ENCODE measurements at places on chromosomes 7 and 10.
A peak's percentile ranks its signal among the peaks of the same experiment; 100 is the strongest.

GRCh38 chr10:61950449-61951143, 49.1 kb downstream of the ARID5B start:
- DNase-seq: no peak

DNA sequence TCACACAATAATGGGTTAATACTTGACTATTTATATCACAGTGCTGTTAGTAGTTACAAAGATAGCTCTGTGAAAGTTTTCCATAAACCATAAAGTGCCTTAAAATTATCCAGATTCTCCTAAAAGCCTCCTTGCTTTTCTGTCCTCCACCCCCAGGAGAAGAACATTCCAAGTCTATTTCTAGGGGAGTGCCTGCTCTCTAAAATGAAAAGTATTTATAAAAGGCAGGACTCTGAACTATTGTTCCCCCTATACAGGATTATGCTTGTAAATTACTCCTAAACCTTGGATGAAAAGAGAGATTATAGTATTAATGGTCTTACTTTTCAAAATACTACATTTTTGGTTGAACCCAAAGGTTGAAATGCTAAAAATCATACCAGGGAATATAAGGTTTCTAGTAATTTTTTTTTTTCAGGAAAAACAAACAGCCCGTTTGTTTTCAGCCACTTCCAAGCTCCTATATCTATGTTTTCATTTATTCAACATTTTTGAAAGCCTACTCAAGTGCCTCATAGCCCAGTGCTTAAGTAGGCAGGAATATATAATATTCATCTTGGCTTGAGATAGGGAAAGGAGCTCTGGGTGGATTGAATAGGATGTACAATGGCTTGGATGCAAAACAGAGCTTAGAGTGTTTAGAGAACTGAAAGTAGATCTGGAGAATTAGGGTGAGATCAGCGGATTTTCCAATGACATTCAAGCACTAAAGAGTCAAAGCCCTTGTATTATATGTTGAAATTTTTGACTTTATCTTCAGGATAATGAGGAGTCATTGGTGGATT, 320.7 kb downstream of the GPR37 start:
- DNase-seq: no peak

- no peak for DNase-seq
Observed at GRCh38 chr7:46213154-46213537, 292.1 kb upstream of the IGFBP3 start.

DNA sequence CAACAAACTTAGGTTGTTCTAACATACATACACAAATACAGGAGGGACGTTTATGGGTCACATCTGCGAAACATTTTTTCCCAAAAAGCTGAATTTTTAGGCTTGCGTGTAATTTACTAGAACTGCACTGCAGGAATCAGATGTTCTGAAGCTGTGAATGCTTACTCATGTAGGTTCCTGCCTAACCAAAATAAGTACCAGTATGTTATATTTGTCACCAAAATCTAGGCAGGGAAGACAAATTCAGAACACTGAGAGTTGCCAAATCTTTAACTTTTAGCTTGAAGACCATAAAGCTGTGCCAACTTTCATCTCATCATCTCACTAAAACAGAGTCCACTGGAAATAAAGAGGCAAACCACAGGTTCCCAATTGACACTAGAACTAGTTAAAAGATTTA, 5.7 kb downstream of the UBE2H start:
- DNase-seq: no peak

- DNase-seq: no peak
Observed at GRCh38 chr7:98394377-98394836, 6.5 kb downstream of the BAIAP2L1 start.

- DNase-seq: no peak
Observed at GRCh38 chr10:103849880-103850571, 5.3 kb downstream of the SH3PXD2A start.

DNA sequence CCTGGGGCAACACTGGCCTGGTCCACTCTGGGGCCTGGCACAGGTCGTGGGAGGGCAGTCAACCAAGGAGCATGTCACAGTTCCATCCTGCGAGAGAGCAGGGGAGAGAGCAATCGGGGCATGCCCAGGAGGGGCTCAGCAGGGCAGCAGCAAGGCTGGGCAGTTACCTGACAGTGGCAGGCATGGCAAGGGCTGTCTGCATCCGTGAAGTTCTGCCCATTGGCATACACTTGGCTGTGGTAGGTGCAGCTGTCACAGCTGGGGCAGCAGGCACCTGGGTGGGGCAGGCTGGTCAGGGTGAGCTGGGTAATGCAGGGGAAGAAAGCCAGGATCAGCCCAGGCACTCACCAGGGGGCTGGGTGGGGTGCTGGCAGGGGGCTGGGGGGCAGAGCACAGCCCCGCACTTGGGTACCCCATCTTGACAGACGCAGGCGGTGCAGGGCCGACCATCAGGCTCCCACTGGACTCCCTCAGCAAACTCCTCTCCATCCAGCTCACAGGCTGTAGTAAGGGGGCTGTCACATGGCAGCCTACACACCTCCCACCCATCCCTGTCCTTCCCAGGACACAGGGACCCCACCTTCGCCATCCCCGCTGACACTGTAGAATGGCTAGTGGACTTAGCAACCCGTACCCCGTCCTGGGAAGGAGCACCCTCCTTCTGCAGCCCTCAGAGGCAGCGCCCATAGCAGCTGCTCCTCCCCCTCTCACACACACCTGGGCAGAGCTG, 17.8 kb downstream of the KCP start:
- DNase-seq: no peak

DNA sequence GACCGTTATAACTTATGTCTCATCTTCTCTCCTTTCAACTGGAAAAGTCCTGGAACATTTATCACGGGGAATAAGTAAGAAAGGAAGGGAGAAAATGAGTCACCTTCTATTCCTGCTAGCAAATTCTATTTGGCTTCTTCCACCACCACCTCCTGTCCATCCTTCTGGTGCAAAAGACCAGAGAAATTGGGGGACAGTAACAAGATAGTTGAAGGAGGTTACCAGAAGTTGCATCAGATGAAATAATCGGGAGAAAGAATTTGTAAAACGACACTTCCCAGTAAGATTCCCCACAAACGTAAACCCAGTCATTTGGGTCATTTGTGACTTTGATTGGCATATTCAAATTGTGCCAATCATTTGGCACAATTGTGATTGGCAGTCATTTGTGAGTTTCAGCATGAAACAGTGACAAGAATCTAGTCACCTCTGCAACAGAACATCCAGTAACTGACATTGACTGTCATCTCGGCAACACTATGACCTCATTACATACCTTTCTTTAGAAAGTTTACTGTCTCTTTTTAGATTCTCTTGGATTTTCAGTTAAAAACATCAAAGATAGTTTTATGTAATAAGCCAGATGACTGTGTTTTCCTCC, 51.3 kb upstream of the PIK3CG start:
- no peak for DNase-seq

- DNase-seq: no peak
Observed at GRCh38 chr7:30796105-30796869, 25.1 kb downstream of the MINDY4 start.

DNA sequence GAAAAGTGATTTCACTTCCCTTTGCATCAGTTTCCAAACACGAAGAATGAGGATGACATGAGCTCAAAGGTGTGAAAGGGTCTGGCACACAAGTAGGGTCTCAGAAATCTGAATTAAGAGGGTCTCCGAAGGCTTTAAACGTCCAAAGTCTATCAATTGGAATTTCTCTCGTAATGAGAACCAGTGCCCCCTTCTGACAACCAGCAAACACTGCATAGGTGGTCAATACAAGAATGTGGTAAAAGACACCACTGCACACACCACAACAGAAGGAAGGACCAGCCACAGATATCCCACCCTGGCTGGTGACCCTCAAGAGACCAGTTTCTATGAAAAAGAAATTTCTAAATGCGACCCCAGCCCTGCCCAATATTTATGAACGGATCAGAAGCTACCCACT, 78.1 kb downstream of the CALN1 start:
- DNase-seq: no peak

DNA sequence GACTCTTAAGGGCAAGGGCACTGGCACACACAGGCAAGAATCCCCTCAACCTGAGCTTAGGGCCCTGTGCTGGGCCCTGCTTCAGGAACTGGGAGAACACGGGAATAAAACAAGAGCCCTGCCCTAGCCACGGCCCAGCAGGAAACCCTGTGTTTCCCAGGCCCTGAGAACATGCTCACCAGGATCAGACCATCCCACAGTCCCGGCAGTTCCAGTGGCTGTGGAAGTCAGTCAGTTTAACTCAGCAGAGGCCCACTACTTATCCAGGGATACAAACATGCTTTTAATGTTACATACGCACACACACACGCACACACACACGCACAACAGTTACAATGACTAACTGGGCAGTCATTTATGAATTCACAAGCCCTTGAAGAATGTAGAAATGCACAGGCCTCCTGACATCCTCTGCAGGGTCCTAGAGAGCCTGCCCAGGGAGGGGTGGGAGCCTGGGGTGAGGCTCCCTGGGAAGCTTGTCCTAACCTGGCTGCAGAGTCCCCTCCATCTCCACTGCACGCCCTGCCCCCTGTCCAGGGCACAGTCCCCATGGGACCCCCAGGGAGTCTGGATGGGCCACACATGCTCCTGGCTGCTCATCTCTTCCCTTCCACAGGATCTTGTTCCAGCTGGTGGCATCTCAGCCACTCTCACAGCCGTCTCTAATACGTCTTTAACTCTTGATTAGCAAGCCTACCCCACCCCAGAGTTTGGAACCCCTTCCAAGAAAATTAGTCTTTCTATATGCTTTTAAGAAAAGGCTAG, 97.6 kb downstream of the TCERG1L start:
- DNase-seq: no peak

GRCh38 chr10:132728741-132729140, 57.2 kb downstream of the NKX6-2 start:
- no peak for DNase-seq

GRCh38 chr7:100817097-100817496, 10.2 kb downstream of the EPHB4 start:
- no peak for DNase-seq

GRCh38 chr10:4708123-4708759, 117.8 kb upstream of the AKR1E2 start:
- DNase-seq: no peak

GRCh38 chr7:73304071-73304470, 4.6 kb downstream of the NSUN5 start:
- no peak for DNase-seq

- DNase-seq: no peak
Observed at GRCh38 chr7:85516675-85517074, 329.8 kb upstream of the SEMA3D start.

GRCh38 chr7:116569737-116570136, 44.9 kb downstream of the CAV1 start:
- no peak for DNase-seq

GRCh38 chr10:5450605-5451384, 38.4 kb downstream of the NET1 start:
- DNase-seq: no peak

GRCh38 chr10:80871083-80871482, 333.4 kb downstream of the SH2D4B start:
- DNase-seq: no peak

DNA sequence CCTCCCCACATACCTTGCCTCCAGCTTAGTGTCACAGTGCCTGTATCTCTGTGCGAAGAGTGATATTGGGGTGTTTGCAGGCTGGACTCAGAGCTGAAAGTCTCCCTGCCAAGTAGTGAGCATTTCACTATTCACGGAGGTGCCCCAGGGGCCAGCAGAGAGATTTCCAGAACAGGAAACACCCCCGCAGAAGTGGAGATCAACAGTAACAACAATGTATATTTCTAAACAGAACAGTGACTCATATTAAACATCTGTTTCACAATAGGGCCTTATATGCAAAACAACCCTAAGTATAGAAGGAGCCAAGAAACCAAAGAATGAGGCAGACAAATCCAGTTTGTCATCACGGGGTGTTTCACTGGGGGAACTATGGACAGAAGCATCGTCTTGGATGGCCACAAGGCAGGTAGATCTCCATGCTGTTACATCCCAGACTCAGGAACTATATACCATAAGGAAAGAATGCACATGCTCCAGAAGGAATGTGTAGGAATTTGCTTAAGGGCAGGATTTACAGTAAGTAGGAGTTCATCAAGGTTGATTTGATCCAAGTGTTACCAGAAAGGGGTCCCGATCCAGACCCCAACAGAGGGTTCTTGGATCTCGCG, 29.3 kb upstream of the CCL24 start:
- DNase-seq: peak; percentile 60

GRCh38 chr10:125296598-125296997, 136.2 kb upstream of the CTBP2 start:
- no peak for DNase-seq

DNA sequence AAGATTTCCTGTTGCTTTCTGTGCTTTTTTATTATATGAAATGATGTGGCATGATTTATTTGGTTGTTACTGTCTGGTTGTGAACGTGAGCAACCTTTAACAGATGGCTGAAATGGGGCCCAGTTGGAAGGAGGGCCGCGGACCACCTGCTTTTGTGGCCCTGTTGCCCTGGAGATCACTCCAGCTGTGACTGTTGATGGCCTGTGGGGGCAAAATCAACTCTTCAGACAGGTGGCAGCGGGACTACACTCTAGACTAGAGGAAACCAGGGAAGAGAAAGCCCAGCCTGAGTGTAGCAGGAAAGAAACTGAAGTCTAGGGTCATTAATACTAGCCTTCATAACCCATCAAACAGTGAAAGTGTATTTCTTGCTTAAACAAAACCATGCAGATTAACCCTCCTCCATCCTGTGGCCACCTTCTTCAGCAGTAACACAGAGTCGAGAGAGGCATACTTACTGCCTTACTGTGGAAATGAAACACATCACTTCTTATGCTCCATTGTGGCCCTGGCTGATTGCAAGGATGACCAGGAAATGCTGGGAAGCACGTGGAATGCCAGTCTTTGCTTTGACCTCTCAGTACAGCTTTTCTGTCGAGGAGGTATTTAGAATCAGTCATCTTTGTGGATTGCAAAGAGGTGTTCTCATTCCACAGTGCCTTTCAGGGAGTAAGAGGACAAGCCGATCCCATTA, 80.5 kb downstream of the CCNY start:
- DNase-seq: no peak

DNA sequence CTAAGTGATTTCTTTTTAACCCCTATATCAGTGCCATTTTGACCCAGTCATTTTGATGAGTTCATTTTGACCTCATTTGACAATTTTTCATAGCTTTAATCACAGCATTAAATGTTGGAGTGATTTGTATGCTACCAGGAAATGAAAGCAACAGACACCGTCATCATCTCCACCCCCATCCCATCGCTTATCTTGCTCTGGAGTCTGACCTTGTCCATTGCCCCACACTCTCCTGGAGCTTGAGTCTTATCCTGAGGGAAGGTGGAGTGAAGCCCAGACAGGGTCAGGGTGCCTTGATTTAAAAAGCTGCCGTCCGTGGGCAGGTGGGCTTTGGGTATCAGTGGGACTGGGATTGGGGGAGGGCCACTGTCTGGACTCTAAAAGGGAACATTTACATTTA, 94.7 kb upstream of the JCAD start:
- no peak for DNase-seq

DNA sequence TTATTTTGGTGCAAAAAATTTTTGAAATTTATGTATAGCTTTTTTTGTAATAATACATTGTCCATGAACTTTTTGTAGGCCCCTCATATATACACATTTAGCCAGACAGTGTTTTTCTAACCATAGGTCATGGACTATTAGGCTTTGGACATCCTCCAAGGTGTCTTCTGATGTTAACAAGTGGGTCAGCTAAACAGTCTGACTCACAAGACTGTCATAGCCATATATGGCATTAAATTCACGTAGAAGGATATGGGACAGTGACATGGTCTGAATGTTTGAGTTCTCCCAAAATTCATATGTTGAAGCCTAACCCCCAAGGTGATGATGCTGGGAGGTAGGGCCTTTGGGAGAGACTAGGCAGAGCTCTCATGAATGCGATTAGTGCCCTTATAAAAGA, 14.0 kb upstream of the NUB1 start:
- DNase-seq: no peak
